ENCODE measurements at places on chromosomes 7 and 10. TPM values are rescaled to one million over a fixed set of nuclear protein-coding genes. Genes with fewer than 3 reads are reported as not detected.

The TRIM73 gene
- not detected for total RNA-seq

The SFRP5 gene
- total RNA-seq = not detected

The MINDY3 gene
- total RNA-seq = 18.7 TPM

The AEBP1 gene
- 0.06 TPM for total RNA-seq

The PRKAR2B gene
- 9.5 TPM for total RNA-seq

The GATA3 gene
- total RNA-seq = 0.21 TPM

The PTN gene
- 83.7 TPM for total RNA-seq

Measured in H4 (cell line).